ENCODE measurements at places on chromosomes 3 and 15.

DNA sequence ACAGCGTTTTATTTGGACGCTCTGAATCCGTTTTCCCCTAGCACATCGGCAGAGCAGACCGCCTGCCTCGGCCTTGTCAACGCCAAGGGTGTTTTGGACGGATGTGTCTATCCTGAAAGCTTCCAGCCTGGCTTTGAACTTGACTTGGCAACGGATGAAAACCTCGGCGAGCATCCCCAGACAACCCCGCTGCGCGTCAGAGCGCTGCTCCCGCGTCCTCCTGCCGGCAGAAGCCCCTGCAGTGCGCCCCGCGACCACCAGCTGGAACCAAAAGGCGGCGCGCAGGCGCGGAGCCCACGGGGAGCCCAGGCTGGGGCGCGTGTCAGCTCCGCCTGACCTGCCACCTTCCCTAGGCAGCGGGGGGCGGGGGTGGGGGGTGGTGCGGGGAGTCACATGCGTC is 26.2 kb upstream of the ARL8B start:
- DNase-seq = no peak

DNA sequence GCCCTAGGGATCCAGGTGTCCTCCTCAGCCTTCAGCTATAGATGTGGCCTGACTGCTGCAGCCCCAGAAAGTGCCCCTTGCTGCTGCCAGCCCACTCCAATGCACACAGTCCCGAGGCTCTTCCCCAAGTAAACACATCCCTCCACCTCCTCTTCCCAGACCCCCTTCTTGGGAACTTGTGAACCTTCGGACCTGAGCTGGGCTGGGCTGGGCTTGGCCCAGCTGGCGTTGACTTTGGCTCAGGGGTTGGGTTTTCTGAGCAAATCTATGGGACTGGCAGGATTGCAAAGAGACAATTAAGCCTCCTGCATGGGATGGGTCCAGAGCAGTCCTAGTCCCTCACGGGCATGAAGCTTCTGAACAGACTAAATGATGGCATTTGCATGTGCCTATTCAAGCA is 14.7 kb downstream of the VIPR1 start:
- no peak for DNase-seq

- DNase-seq = no peak
These were observed 196.4 kb downstream of the RPLP1 start for GRCh38 chr15:69648775-69649735.

DNA sequence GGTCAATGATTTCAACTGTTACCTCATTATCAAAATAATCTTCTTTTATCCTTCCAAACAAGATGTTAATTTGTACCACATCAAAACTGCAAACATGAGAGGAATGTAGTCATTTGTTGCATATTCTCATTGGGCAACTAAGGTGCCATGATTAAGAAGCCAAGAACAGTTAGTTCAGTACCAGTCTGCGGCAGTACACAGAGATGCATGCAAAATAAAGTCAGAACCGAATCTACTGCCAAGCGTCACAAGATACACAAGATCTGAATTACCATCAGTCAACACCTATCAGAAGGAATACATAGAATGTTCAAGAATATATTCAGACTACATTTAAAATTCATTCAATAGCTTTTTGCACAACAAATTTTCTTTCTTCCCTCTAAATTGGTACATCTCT is 127.6 kb upstream of the SPATA12 start:
- no peak for DNase-seq

- DNase-seq = no peak
These were observed 78.8 kb downstream of the CLDN11 start for GRCh38 chr3:170497207-170498095.

- no peak for DNase-seq
These were observed 731.6 kb downstream of the NAALADL2 start for GRCh38 chr3:175590745-175591144.

GRCh38 chr3:3618623-3619022 is 180.6 kb upstream of the LRRN1 start:
- no peak for DNase-seq

DNA sequence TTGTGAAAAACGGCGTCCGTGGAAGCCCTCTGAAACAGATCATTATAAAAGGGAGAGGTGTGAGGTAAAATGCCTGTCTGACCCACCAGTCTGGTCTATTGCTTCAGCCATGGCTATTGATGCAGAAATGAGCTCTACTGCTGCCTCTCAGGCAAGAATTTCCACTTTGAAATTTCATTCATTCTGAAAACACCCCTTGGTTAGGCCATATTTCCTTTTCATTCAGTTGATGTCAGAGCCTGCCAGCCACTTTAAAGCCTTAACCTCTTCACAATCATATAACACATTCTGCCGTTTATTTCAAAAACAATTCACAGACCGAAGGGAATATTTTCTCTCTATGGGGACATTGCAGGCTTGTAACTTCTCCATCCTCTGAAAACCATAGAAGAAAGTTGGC is 71.9 kb downstream of the FOXB1 start:
- no peak for DNase-seq

DNA sequence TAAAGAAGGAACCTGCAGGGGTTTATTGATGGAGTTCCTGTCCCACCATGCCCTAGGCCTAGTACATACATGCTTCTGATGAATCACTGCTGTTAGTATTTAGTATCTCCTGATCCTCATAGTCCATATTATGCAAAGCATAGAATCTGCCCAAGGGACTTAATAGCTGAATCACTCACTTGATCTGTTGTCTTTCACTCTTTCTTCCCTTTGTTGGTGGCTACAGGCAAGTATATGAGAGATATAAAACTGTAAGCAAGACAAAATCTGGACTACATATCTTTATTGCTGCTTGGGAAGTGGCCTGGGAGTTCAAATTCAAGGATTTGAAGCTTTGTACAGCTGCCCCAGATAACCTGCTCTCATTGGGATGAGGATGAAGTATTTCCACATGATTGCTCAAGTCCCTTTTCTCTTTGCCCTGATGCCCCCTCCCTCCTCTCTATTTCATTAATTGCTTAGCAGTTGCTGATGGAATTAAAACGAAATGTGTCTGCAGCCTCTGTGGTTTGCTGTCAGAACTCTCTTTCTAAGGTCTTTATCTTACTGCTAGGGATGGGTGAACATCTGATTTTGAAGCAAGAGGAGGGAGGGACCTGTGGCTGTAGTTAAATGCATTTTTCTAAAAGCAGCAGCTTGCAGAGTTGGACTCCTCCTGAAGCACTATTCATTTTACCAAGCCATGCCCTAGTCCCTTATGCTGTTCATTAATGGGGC is 114.1 kb downstream of the ZNF609 start:
- DNase-seq = no peak

- DNase-seq = no peak
These were observed 6.8 kb upstream of the NUDT16 start for GRCh38 chr3:131374741-131375140.

DNA sequence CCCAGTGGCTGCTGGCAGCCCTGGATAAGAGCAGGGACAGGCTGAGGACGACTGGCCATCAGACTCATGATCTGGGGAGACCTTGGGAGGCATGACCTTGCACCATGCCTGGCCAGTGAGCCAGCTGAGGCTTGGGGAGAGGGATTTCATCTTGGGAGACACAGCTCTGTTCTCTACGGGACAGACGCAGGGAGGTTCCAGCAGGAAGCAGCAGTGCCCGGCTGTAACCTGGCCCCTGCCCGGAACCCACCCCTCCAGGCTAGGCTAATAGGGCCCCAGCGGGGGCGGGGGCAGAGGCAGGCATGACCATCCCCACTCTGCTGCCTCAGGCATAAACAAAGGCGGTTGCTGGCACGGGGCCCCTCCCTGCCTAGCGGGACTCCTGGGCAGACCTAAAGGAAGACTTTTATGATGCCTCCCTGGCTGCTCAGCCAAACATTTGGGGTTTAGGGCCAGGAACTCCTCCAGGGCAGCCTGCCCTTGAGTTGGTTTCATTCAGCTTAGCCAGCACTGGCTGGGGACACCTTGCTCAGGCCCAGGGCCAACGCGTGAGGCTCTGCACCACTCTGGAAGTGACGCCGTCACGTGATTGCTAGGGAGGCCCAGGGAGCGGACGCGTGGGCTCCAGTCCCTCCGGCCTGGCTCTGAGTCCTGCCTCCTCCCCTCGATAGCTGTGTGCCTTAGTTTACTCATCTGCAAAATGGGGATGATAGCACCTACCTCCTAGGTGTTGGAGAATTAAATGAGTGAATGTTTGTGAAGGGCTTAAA is 27.6 kb downstream of the HDAC11 start:
- DNase-seq = no peak

DNA sequence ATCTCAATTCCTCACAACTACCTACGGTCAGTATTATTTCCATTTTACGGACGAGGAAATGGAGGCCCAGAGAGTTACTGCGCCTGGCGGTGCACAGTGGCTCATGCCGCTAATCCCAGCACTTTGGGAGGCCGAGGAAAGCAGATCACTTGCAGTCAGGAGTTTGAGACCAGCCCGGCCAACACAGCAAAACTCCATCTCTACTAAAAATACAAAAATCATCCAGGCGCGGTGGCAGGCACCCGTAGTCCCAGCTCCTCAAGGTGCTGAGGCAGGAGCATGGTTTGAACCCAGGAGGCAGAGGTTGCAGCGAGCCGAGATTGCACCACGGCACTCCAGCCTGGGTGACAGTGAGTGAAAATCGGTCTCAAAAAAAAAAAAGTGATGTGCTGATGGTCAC is 187.3 kb downstream of the XXYLT1 start:
- no peak for DNase-seq

DNA sequence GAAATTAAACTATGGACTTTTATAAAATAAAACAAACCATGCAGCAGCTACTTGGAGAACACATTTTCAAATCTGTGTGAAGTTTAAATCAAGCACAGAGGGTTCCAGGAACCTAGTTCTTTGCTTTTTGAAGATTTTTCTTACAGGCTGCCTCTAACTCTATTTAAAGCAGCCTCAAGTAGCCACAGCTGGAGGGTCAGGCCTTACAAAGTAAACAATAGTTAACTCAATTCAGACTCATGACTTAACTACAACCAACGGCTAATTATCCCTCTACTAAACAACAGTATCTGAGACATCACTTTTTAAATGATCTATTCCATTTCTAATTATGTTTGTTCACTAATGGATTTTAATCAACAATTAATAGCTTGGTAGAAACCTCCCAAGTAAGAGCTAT is 9.8 kb downstream of the LRIG1 start:
- DNase-seq = no peak

DNA sequence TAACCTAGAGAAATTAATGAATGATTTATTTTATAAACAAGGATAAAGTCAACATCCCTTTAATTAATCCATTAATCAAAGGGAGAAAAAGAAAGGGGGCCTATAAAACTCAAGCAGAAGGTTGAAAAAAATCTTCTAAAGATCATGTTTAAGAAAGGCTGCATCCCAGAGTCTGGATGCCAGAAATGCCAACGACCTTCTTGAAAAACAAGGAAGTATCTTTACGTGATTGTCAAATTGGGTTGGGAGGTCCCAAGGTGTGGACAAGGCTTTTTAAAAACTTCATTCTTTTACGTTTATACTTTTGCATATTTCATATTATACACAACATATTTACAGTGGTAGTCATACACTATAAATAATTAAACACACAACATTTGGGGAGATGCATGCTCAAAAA is 1.6 kb downstream of the GOLGB1 start:
- DNase-seq = no peak

DNA sequence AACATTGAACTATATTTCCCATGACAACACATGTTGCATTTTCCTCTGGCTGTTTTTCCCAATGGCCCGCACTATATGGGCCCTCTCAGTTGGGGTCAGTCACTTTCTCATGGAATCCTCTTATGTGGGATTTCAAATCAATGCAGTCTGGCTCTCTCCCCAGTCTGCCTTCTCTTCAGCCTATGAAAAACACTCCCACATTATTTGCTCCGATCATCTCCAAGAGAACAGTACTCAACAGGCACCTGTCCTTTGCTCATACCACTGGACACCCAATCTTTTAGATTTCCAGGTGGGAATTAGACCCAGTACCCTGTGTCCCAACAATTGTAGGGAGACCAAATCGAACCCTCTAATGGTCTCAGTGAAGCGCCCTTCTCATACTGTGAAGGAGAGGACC is 251.3 kb downstream of the THSD4 start:
- no peak for DNase-seq

DNA sequence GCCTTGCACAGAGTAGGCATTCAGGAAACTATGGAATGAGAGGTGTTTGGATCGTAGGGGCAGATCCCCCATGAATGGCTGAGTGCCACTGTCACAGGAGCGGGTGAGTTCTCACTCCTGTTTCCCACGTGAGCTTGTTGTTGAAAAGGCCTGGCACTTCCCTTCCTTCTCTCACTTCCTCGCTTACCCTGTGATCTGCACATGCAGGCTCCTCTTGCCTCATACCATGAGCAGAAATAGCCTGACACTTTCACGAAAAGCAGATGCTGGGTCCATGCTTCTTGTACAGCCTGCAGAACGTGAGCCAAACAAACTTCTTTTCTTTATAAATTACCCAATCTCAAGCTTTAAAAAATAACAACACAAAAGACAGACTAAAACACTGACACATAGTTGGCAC is 55.4 kb downstream of the AGBL1 start:
- DNase-seq = no peak

- DNase-seq = no peak
These were observed 37.3 kb downstream of the ZBTB38 start for GRCh38 chr3:141405591-141405990.

DNA sequence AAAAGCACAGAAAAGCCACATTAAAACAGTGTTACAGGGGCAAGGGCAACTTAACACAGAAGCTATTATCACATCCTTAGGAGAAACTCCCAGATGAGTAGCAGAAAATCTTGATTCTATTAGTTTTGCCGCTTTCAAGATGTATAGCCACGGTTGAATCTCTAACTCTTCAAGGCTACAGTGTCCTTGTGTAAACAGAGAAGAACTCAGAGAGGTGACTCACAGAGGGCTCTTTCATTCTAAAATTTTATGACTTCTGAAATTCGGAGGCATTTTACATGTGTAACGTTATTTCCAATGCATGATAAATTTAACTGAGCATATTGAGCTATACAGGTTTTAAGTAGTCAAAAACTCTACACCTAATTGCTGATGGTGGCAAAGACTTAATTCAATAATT is 846.6 kb downstream of the GBE1 start:
- DNase-seq = no peak

- no peak for DNase-seq
These were observed 257.1 kb upstream of the TRIM42 start for GRCh38 chr3:140420621-140421357.

- DNase-seq = no peak
These were observed 93.5 kb downstream of the WDR72 start for GRCh38 chr15:53665930-53666329.

GRCh38 chr3:30370681-30371271 is 235.6 kb upstream of the TGFBR2 start:
- DNase-seq = no peak

GRCh38 chr3:190807719-190808375 is 54.6 kb downstream of the GMNC start:
- no peak for DNase-seq

Data from stimulated activated CD4-positive, alpha-beta T cell treated with anti-CD3 and anti-CD28 coated beads, Interleukin-4, amount 100 ng/mL, for 4 hours (primary cell).